ENCODE measurements at places on chromosomes 12 and 14.
A peak's percentile ranks its signal among the peaks of the same experiment; 100 is the strongest.

- no peak for DNase-seq
These were observed 234.9 kb downstream of the FLRT2 start for GRCh38 chr14:85764822-85765221.

DNA sequence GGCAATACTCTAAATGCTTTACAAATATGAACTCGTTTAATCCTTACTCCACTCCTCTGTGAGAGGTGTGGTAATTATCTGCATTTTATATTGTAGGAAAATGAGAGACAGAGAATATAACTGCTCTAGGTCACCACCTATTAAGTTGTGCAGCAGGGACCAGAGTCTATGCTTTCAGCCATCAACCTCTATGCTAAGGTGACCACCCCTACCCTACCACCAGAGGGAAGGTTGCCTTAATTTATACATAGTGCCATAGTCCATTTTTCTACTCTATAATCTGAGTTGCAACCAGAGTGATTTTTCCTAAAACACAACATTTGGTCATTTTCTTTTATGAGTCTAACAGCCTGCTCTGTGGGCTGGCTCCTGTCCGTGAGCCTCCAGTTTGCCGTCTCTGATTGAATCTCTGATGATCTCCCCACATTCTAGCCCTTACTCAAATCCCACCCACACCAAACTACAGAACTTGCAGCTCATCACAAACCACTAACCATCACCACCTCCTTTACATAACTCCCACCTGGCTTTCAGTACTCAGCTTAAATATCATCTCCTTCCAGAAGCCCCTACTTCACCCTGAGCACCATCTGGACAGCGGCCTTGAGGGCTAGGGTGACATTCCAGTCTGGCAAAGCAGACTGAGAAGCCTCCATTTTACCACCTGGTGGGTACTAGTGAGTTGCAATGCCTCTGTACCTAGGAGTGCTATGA lies 126.6 kb downstream of the PPM1H start:
- no peak for DNase-seq

GRCh38 chr14:22535916-22536315 lies 53.1 kb downstream of the DAD1 start:
- no peak for DNase-seq

GRCh38 chr14:49052521-49052920 lies 533.7 kb downstream of the RPS29 start:
- DNase-seq = no peak

DNA sequence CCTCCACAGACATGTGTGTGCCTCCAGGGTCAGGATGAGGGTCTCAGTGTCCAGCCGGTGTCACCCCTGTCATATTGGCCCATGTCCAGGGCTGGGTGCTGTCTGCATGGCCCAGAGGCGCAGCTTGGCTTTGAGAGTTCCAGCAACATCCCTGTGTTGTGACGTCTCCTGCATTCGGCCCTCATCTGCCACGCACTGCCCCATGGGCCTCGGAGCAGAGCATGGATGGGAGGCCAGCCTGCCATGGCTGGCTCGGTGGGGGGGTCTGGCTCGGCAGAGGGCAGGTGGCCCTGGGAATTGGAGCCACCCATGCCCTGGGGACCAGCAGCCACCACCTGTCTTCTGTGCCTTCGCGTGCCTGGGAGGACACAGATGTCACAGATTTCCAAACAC lies 10.8 kb upstream of the TEX22 start:
- no peak for DNase-seq

GRCh38 chr14:103100281-103101121 lies 6.0 kb downstream of the EXOC3L4 start:
- DNase-seq = no peak

- DNase-seq = peak; percentile 7
These were observed 823 bp downstream of the ATG2B start for GRCh38 chr14:96362071-96362964.

DNA sequence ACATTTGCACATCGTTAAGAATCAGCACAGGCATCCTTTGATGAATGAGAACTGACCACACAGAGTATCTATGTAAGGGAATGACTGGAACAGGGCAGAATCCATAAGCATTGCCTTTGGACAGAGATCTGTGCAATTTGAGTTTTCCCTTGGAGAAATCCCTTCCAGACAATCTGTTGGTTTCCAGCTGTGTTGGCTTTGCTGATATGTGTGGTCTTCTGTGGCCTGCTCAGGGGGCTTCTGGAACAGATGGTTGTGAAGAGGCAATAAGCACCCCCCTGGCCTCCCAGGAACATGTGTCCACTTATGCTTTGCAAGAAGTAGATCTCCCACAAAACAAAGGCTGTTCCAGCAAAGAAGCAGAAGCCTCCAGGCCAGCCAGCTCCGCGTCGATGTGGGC lies 111.4 kb upstream of the TMEM132C start:
- DNase-seq = no peak

- no peak for DNase-seq
These were observed 220.7 kb downstream of the NOVA1 start for GRCh38 chr14:26377150-26377549.

GRCh38 chr12:68776976-68777610 lies 30.9 kb upstream of the MDM2 start:
- no peak for DNase-seq

- DNase-seq = no peak
These were observed 69.4 kb upstream of the ACTN1 start for GRCh38 chr14:69048456-69048855.

GRCh38 chr12:89924191-89924590 lies 215.6 kb upstream of the ATP2B1 start:
- no peak for DNase-seq
